ENCODE measurements at places on chromosomes 1 and 21. TPM values are rescaled to one million over a fixed set of nuclear protein-coding genes. Genes with fewer than 3 reads are reported as not detected.

GRCh38 chr1:20426923-20427322 lies 59.1 kb downstream of the CAMK2N1 start:
- DNase-seq = no peak

Gene ACTA1
- 0.76 TPM for polyA plus RNA-seq

Gene FALEC
- polyA plus RNA-seq = not detected

DNA sequence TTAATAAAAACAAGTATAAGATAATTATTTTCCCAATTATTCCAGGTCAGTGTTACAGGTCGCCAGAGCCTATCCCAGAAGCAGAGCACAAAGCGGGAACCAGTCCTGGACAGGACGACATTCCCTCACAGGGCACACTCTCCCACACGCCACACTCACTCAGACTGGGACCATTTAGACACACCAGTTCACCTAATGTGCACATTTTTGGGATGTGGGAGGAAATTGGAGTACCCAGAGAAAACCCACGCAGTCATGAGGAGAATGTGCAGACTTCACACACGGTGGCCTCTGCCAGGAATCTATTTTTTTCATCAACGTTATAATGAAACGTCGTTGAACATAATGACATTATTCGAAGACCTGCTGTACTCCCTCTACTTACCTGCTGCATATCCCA lies 20.5 kb upstream of the NRDC start:
- DNase-seq = no peak

DNA sequence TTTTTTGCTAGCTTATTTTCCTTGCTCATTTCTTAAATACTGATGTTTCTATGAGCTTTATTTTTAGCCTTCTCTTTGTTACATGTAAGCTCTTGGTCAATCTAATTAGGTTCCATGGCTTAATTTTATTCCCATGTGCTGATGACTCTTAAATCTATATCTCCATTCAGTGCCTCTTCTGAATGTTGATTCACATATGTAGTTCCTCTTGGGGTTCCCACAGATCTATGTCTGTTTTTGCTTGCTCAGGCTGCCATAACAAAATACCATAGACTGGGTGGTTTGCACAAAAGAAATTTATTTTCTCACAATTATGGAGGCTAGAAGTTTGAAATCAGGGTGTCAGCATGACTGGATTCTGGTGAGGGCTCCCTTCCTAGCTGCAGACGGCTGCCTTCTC lies 58.3 kb upstream of the PLA2G4A start:
- DNase-seq = no peak

- DNase-seq = no peak
Measured at GRCh38 chr1:64112281-64112680, 91.1 kb upstream of the UBE2U start.

Gene ATP13A2
- 38.0 TPM for polyA plus RNA-seq
